ENCODE measurements at places on chromosomes 3 and 15.

GRCh38 chr3:57587905-57588304, 9.2 kb downstream of the ARF4 start:
- DNase-seq: no peak

GRCh38 chr3:8619548-8619947, 25.1 kb downstream of the SSUH2 start:
- no peak for DNase-seq

DNA sequence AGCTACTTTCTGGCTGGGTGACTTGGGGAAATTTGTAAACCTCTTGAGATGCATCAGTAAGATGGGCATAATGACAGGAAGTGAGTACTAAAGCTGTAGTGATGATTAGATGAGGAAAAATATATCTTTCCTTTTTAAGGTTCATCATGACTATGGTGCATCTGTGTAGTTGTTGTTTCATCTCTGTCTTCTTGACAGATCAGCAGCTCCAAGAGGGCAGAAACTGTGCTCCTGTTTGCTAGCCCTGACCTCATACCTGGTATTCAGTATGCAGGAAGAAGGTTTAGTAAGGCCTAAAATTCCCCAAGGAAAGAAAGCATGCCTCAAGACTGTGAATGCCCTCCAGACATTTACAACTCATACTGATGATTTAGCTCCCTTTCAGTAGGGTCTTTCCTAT, 82.5 kb upstream of the PSMD6 start:
- DNase-seq: no peak

DNA sequence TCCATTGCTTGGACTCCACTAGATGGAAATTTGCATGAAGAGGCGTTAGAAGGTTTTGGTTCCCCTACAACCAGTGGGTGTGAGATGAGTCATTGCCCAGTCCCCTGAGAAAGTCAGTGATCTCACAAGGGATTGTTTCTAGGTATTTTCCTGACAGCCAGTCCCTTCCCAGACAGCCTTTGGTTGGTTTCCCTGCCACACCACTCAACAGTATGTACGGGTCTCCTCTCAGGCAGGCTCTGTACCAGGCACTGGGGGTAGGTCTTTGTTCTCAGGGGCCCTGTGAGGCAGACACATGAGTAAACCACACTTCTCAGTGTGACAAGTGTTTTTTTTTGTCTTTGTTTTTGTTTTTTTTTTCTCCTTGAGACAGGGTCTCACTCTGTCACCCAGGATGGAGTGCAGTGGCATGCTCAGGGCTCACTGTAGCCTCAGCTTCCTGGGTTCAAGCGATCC, 4.0 kb downstream of the LAMP3 start:
- DNase-seq: no peak

DNA sequence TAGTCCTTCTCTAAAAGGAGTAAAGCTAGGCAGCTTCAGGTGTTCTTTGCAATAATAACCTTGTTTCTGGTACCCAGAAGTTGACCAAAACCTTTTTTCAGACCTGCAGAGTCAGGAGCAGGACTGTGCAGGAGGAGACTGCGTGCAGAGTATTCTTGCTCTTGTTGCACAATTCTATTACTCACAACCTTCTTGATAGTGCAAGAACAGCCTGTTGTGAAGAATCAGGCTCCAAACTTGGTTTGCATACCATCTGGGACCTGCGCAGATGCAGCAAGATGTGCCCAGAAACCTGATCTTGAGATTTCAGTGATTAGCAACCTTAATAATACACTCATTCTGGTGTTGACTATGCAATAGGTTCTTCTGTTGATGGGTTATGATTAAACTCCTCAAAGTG, 111.9 kb downstream of the ATG7 start:
- DNase-seq: no peak

GRCh38 chr3:63960048-63960711, 48.0 kb upstream of the SCAANT1 start:
- peak; percentile 47 for DNase-seq

GRCh38 chr3:146589899-146590508, 15.1 kb downstream of the PLSCR5 start:
- DNase-seq: no peak

- no peak for DNase-seq
Observed at GRCh38 chr3:142706321-142707127, 17.3 kb upstream of the TRPC1 start.

- no peak for DNase-seq
Observed at GRCh38 chr3:138493804-138494606, 59.6 kb downstream of the ESYT3 start.

DNA sequence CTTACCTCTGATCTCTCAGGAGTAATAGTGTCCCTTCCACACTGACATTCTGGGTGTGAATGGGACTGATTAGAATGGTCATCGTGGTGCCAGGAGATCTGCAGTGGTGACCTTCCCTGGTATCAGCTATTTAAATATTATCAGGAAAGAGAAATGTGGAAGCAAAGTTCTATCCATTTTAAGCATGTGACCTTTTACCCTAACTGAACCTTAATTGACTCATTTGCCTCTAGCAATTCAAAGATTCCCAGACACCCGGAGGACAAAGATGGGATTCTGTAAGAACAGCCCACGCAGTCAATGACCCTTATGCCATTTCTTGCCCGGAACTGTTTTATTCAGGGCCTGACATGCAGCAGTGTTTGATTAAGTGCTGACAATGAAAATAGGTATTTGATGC, 10.3 kb downstream of the LIPC start:
- no peak for DNase-seq

DNA sequence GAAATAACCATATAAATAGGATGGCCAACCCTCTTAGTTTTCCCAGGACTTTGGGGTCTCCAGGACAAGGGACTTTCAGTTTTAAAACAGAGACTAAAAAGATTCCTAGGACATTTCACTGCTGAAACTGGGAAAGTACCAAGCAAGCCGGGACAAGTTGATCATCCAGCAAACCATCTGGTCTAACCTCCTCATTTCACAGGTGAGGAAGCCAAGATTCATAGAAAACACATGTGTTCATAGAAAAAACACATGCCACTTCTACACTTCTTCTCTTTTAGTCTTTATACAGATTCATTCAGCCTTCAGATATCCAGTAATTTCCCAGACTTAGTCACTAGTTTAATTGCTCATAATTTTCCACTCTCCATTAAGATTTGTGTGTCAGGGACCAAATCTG, 165.6 kb upstream of the CCDC54 start:
- no peak for DNase-seq

DNA sequence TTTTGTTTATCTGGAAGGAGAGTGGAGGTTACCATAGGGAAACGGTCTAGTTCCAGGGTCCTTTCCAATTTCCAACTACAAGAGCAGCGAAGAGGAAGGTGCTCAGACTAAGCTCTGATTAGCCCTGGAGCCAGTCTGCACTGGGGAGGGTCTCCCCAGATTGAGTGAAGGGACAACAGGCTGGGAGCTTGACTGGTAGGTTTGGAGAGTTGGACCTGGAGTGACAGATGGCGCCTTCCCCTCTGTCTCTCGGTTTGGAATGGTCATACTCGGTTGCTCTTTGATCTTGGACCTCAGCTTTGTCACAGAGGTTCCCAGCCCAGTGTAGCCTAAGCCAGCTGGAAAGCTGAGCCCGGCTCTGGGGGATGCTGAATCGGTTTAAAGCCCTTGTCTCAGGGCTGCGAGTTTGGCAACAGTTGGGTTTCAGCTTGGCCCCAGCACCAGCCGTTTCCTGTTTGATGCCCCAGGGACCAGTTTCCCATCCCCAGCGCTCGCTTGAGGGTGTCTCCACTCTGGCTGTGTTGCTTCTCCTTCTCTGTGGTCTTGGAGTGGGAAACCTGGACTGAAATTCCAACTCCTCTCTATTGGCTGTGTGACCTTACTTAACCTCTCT, 53.1 kb upstream of the ULK4 start:
- peak; percentile 90 for DNase-seq

DNA sequence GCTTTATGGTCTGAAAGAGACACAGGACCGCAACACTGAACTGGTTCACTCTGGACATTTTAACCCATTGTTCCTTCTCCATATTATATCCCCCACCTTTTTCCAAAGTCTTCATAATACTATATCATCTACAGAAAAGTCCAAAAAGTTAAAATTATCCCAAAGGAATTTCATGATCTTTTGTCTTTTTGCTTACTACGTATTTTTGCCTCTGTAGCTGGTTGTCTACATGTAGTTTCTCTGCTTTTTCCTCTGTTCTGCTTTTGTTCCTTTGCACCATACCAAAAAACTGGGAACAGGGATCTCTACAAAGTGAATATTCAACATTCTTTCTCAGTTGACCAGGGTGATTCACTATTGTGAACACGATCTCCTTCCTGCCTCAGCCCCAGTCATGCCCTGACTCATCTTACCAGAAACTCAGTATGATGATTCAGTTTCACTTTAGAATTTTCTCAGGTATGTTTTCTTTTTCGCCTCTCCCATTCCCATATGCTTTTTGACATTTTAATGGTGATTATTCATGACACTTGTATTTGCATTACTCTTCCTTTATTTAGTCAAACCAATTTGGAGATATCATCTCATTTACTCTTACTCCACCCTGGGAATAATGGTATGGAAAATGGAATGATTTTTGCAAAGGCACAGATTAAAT, 14.5 kb downstream of the EMC4 start:
- DNase-seq: no peak

- no peak for DNase-seq
Observed at GRCh38 chr3:87397211-87397610, 120.8 kb upstream of the POU1F1 start.

- no peak for DNase-seq
Observed at GRCh38 chr3:12489368-12489767, 5.1 kb downstream of the TSEN2 start.

GRCh38 chr3:46214751-46215352, 6.7 kb upstream of the CCR1 start:
- no peak for DNase-seq

DNA sequence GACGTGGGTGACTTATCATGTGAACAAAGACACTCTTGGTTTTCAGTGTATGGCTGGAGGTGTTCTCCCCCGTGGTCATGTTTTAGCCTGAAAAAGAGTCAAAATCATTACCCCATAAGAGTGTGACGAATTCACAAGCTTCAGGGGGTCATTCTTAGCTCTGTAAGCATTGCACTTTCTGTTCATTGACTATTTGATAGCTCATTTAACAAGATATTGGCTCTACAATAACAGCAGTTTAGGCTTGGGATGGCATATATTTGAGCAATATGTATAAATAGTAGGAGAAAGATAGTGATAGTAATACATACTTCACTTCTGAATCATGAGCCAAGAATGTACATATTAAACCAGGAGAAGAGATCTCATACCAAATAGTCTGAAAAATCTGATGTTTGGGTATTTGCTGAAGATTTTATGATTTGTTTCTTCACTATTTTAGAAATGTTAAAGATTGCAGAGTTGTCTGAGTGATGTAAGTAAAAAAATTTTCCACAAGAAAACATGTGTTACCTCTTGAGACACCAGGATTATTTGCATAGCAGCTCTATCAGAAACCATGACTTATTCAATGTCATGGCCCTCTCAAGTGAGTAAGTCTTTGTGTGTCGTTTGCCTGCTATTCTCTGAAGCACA, 996.0 kb downstream of the OTOL1 start:
- no peak for DNase-seq

DNA sequence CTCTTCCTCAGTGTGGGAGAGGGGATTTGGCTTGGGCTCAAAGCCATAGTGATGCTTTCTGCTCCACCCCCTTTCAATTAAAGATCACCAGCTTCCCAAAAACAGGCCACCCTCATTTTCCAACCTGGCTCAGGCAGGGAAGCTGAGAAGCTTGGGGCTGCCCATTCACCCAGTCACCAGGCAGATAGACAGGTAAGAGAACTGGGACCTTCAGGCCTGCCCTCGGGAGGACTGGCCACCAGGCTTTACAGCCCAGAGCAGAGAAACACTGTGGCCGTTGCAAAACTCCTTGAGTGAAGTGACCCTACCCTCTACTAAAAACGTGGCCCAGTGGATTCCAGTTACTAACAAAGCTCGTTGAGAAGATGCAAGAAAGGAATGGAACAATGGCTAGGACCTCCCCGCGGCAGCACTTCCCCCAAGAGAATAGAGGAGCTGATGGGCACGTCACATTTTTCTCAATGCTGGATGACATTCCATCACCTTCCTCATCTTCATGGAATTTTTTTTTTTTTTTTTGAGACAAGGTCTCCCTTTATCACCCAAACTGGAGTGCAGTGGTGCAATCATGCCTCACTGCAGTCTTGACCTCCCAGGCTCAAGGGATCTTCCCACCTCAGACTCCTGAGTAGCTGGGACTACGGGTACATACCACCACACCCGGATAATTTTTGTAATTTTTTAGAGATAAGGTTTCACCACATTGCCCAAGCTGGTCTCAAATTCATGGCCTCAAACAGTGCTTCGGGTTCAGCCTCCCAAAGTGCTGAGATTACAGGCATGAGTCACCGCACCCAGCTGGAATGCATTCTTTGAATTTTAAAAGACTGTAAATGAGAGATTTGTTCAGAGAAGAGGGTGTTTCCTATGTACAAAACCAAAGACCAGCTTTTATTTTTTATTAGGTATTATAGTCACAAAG, 37.9 kb downstream of the LIPC start:
- DNase-seq: peak; percentile 40

- no peak for DNase-seq
Observed at GRCh38 chr3:189790658-189791057, 159.5 kb downstream of the TP63 start.

DNA sequence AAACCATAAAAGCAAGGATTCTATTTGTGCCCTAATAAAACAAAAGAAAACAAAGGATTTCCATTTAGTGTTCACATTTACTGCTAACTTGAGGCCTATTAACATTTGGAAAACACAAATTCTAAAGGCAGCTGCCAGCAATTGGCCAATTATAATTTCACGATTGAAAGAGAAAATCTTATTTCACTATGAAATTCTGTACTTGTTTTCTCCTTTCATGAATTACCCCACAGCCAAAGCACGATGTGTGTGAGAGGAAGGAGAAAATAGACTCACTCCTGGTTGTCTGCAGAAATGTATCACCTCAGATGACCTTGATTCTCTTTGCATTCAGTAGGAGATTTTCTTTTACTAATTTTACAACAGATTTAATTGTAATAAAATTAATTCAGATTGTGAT, 242.8 kb upstream of the GBE1 start:
- DNase-seq: no peak

DNA sequence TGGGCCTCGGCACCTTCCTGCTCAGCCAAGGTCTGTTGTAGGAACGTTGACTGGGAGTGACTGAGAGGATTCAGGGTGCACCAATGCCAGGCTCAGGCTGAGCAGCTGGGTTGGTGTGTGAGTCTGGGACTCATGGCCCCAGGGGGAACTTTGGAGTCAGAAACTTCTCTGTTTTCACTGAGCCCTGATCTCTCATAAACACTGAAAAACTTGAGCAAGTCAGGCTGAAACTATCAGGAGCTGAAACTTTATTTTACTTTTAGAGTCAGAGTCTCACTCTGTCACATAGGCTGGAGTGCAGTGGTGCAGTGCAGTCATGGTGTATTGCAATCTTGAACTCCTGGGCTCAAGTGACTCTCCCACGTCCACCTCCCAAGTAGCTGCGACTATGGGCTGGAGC, 3.0 kb downstream of the TRAK1 start:
- DNase-seq: no peak

DNA sequence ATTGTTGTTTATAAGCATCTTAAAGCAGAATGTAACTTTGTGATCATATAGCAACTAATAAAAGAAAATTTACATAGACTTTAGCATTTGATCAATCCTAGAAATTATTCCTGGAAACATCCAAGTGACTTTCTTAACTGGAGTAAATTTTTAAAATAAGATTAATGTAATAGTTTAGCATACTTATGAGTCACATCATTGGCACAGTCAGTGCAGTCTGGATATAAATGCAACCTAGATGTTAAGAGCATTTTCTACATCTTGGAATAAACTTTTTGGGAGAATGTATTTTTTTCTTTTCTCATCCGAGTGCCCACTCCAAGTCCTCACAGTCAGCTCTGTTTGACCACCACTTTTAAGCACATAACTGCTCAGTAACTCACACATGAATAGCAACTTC, 324.6 kb upstream of the PLSCR5 start:
- DNase-seq: no peak

All from lower leg skin (tissue), 4 donors.